ENCODE measurements at places on chromosomes 7 and 10.

DNA sequence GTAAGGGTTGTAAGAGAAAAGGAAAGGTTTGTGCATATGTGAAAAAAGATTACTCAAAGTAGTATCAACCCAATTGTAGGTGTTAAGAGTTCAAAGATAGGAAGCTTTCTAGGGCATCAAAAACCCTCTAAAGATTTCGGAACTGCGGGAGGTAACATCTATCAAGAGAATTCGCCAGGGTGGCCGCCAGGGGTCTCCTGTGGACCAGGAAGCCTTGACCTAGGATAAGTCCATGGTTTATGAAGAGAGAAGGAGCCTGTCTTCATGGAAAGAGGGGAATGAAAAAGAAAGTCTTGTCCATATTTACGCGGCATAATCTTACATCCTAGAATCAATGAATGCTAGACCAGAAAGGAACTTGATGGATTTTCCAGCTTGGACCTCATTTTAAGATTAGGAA lies 140.7 kb upstream of the CALCR start:
- DNase-seq, result no peak

DNA sequence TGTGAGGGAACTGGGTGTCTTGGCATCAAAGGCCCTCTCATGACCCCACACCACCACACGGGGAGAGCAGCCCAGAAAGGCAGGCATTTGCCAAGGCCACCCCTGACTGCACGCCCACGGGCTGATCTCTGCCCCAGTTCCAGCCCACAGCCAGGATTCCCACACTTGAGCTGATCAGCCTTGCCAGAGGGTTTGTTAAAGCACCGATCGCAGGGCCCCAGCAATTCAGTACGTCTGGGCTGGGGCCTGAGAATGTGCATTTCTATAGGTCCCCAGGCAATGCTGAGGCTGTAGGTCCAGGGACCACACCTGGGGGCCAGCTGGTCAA lies 103.9 kb downstream of the TNS3 start:
- DNase-seq, result no peak

GRCh38 chr10:23056186-23056579 lies 39.2 kb upstream of the MSRB2 start:
- no peak for DNase-seq

DNA sequence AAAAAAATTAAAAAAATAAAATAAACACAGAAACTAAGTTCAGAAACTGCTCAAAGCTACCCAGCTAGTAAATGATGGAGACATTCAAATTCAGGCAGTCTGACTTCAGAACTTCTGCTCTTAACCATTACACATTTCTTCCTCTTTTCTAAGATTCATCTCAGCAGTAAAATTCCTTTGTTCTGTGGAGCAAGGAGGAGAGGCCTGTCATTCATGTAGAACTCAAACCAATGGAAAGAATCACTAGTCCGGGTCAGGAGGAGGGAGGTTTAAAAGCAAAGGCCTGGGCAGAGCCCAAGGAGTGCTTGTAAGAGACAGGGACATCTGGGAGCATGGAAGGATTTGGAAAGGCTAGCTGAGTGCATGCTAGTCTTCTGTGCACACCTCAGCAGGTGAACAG lies 37.9 kb upstream of the DNAJB12 start:
- no peak for DNase-seq

DNA sequence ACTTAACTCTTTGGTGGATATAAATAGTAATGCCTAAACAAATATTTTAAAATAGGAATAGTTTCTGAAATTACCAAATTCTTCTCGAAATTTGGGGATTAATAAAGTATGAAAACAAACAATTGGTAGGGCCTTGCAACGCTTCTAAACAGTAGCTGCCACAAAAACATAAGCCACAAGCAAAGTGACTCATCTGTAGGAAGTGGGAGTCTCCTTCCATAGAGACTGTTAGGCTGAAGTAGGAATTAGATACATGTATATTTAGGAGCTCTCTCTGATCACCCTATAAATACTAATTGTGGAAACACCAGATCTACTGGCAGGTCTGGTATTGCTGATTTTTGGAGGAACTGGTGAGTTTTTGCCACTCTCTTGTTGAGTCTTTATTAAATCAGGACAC lies 5.7 kb upstream of the LMOD2 start:
- DNase-seq, result no peak

Measured in CD4-positive, alpha-beta T cell treated with Interleukin-1 beta for 1 hour (primary cell).